Activated CD4-positive, alpha-beta T cell treated with anti-CD3 and anti-CD28 coated beads for 24 hours (primary cell): ENCODE measurements at places on chromosomes 13 and 19.

- no peak for DNase-seq
Measured at GRCh38 chr13:89457977-89458376, 1786.8 kb downstream of the SLITRK5 start.

DNA sequence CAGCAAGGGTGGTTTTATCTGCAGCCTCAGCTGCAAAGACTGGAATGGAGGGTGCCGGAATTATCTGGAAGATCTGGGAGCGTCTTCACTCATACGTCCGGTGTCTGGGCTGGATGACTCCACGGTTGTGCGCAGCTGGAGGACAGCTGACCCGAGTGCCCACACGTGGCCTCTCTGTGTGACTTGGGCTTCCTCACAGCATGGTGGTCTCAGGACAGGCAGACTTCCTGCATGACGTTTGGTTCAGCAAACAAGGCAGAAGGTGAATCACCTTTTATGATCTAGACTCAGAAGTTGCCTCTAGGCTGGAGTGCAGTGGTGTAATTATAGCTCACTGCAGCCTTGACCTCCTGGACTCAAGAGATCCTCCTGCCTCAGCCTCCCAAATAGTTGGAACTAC lies 33.2 kb downstream of the CACNG6 start:
- no peak for DNase-seq

DNA sequence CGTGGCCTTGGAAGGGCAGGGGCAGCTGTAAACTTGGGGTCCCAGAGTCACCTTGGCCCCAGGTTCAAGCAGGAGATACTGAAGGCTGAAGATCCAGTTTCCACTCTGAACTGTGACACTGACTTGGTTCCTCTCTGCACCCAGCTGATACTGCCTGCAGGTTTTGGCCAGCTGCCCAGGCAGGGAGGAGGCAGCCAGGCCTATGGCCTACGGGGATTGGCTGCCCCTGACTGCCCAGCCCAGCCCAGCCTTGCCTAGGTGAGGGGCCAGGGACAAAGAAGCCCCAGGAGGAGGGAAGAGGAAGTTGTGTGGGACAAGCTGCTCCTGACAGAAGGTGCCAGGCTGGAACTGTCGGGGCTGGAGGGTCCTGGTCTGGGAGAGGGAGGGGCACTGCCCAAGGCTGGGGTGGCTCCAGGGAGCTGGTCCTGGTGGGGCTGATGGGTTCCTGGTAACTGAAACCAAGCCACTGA lies 51.7 kb upstream of the CYP4F8 start:
- no peak for DNase-seq

DNA sequence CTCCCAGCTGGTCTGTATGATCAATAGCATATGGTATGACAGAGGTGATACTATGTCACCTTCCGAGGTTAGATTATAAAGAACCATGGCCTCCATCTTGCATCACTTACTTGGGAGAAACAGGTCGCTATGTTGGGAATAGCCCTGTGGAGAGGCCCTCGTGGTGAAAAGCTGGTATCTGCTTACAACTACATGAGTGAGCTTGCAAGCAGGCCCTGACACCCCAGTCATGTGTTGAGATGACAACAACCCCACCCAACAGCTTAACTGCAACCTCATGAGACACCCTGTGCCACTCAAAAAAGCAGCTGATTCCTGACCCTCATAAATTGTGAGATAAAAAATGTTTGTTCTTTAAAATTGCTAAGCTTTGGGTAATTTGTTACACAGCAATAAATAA lies 18.8 kb downstream of the MTRF1 start:
- no peak for DNase-seq

DNA sequence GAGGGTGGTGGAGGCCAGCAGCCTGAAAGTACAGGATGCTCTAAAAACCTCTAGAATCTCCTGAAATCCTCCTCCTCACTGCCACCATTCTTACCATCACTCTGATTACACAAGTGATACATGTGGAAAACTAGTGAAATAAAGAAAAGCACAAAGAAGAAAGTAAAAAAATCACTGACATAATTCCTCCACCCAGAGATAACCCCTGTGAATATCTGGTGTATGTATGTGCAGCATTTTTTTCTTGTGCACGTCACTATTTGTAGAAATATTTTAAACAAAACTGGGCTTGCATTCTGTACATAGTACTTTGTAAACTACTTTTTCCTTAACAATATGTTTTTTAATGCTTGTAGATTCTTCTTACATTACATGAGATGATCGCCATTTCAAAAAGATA lies 73.2 kb downstream of the CDADC1 start:
- no peak for DNase-seq
